Mesothelial cell of epicardium (in vitro differentiated cells): ENCODE measurements at places on chromosomes 2 and 18.

DNA sequence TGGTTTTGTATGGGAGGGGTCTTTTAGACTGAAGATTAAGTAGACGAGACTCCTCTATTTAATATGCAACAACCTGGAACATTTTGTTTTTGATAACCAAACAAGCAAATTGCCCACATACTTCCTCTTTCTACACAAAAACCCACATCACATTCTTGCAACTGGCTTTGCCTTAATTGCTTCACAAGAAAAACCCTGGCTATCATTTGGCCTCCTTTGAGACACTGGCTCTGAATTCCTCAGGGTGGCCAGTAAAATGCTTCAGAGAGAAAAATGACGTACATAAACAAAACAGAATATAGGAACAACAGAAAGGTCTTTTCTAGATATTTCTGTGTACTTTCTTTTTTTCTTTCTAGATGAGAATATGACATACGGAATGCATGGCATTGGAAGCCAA, 103.0 kb downstream of the TRIB2 start:
- DNase-seq, result no peak

- DNase-seq, result no peak
Observed at GRCh38 chr2:207412787-207413310, 116.9 kb upstream of the CREB1 start.

DNA sequence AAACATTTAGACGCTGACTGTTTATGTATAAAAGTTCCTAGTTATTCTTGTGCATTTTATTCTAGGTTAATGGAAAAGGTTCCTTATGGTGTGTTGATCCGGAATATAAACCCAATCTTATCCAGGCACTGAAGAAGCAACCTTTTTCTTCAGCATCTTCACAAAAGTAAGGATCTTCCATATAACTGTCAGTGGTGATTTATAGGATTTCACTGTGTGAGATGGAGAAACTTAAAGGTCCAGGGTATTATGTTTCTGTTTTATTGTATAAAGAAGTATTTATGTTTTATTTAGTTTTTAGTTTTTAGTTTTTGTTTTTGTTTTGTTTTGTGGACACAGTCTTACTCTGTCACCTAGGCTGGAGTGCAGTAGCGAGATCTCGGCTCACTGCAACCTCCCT, 171.0 kb upstream of the STON1 start:
- no peak for DNase-seq

DNA sequence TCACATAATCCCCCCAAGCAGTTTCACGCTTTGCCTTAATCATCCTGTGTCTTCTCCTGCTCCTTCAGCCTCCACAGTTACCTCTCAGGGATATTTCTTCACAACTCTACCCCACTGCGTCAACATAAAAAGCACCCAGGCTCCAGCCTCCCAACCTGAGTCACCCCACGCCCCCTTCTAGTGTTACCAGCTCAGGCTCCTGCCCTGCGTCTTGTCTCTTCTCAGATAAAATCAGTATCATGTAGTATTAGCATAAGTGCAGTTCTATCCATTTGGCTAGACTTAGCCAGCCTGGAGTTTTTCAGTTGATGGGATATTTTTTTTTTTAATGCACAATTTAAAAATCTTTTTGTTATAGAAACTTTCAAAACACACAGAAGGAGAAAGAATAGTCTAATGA, 9.6 kb upstream of the PELI1 start:
- DNase-seq, result no peak

GRCh38 chr2:9247177-9247576, 40.6 kb downstream of the ASAP2 start:
- no peak for DNase-seq

- no peak for DNase-seq
Observed at GRCh38 chr2:53964987-53965687, 5.7 kb downstream of the PSME4 start.

DNA sequence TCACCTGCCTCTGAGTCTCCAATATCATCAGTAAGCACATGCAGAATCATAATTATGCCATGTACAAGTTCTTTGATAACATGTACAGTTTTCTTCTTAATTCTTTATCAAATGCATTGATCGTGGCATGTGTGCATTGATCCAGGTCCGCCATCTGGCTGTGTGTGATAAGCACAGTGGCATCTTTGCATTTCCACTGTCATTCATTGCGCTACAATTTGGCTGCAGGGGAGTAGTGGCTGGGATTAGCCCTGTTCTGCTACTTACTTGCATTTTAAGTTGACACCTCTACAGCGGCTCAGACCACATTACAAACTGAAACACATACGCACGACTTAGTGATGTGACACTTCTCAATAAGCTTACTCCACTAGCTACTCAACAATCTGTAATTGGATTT, 83.6 kb upstream of the OTX1 start:
- DNase-seq, result no peak

DNA sequence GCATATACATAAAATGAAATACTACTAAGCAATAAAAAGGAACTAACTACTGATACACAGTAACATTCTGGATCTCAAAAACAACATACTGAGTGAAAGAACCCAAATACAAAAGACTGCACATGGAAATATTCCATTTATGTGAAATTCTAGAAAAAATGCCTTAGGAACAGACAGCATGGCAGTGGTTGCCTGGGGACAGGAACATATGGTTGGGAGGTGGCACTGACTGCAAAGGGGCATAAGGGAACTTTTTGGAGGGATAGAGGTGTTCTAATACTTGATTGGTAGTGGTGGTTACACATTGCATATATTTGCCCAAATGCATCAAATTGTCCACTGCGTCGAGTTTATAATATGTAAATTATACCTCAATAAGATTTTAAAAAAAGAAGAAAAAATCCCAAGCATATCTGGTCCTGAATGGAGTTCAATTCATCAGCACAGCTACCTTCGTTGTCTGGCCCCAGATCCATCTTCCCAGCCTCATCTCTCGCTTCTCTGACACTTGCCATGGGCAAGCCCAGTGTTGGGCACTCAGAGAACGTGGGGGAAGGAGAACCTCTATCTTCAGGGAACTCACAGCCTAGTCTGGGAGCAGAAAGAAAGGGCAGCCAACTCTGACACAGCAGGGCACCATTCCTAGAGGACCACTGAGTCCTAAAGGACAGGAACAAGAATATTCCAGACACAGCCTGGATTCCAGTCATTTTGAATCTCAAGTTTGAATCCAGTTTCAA, 8.6 kb upstream of the SMAD4 start:
- no peak for DNase-seq

DNA sequence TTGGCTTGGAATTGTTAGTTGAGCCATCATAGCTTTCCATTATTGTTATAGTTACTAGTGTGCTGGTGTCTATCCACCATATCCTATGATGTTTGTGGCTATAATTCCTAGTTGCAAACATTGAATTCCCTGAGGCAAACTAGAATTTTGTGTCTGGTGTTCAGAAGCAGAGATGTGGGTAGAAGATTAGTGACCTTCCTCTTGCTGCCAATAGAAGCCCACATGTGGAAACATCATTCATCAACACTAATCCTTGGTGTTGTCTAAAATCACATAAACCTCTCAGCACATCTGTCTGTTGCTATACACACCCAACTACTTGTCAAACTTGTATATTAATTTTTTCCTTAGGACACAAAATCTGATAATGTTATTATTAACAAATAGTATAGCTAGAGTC, 374.1 kb downstream of the TGIF1 start:
- no peak for DNase-seq
